ENCODE measurements at places on chromosomes 13 and 19.

GRCh38 chr13:40428354-40428753 is 238.1 kb downstream of the FOXO1 start:
- no peak for DNase-seq

DNA sequence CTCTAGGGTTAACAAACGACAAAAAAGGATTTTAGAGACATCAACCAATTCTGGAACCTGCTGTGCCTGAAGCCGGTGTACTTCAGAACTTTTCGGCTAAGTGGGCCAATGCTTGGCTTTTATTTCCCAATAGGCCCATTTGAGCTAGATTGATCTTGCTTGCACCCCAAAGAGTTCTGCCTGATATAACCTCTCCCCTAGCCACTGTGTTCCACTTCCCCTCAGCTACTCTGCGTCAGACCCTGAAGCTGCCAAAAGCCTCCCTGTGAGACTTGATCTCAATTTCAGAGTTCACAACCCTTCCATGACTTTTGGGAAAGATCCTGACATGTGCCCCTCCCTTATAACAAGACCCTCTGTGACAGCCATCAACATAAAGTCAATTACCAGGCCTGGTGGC is 5.6 kb upstream of the SIGLEC14 start:
- DNase-seq = no peak

DNA sequence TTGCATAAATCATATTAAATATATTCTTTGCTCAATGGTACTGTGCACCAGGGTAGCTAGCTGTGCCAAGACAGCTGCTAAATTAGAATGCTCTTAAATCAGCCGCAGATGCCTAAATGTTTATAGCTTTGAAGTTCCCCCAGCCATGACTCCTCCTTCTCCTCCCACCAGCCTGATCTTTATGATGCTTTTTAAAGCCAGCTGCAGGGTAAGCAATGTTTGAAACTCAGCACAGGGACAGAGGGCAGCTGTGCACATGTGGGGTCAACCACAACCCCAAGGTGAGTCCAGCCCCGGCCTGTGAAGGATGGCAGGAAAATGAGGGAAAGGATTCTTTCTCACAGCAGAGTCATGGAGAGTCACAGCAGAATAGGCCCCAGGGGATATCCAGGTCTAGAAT is 635.7 kb downstream of the UQCRFS1 start:
- DNase-seq = no peak

- no peak for DNase-seq
Measured at GRCh38 chr19:30070968-30071632, 129.1 kb downstream of the URI1 start.

GRCh38 chr19:13077240-13077639 is 25.4 kb downstream of the LYL1 start:
- DNase-seq = no peak

GRCh38 chr13:36706755-36707154 is 32.9 kb downstream of the SERTM1 start:
- no peak for DNase-seq

DNA sequence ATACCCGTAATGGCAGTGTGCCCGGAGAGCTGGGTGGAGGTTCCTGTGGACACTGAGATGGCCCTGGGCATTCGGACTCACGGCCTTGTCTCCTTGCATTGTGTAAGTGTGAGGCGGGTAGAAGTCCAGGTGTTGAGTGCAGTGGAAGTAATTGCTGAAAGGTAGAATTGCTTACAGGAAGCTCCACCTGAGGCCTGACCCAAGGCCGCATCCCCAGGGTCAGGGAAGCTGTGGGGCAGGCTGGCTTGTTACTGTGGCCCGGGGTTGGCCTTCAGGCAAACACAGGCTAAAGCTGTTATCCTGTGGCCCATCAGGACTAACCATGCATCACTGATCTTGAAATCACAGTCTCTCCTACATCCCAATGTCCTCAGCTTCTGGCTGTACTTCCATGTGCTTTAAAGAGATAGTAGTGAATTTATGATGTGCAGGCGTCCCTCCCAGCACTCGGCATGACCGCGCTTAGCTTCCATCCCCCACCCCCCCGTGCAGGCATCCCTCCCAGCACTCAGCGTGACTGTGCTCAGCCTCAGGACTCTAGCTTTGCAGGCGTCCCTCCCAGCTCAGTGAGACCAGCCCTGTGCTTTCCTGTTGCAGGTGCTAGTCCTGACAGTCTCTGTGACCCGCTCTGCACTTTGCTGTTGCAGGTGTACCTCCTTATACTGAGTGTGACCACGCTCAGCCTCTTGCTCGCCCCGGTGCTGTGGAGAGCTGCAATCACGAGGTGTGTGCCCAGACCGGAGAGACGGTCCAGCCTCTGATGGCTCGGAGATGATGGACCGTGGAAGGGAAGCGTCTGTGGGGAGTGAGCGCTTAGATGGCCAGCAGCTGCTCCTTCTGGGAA is 35.6 kb upstream of the TFDP1 start:
- peak; percentile 81 for DNase-seq

- DNase-seq = no peak
Measured at GRCh38 chr13:61123538-61124289, 291.9 kb downstream of the PCDH20 start.

DNA sequence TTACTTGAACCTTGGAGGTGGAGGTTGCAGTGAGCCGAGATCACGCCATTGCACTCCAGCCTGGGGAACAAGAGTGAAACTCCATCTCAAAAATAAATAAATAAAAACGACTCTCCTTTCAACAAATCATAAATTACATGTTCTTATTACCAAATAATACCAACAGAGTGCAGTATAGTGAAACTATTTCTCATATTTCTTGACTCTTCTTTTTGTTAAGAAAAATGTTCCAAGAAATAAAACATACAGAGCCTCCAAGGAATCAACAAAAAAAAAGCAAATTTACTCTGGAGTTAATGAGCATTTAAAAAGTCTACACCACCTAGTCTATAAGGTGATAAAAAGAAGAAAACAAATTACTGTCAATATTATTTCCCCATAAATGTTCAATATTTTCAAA is 188.8 kb downstream of the KLF12 start:
- DNase-seq = no peak

DNA sequence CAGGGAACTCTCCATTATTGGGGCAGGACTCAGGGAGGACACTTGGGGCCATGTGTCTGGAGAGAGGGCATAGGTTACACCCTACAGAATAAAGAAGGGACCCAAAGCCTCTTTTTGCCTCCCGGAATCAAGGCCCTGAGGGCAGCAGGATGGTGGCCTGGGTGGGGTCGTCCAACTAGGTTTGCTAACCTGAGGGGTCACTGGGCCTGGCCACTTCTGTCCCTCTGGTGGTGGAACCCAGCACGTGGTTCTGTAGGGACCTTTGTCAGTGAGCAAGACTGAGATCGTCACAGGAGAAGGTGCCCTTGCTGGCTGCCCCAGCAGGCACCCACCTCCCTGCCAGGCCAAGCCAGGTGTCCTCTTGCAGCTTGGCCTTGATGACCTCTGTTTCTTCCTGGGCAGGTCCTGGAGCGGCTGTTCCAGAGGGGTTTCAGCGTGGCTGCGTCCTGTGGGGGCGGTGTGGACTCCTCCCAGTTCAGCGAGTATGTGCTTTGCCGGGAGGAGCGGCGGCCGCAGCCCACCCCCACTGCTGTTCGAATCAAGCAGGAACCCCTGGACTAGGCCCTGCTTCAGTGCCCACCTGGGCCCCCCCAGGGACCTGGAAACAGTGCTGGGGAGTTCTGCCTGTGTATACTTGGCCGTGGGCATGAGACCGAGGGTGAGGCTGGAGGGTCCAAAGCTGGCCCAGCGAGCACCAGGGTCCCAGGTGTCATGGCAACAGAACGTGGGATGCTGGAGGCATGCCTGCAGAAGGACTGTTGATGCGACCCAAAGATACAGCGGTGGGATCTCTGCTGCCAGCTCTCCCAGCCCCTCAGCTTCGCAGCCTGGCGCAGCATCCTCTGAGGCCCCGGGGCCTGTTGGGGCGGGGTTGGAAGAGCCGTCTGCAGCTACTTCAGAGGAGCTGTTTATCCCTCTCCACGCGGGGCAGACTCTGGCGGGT is 16.0 kb downstream of the KCTD15 start:
- DNase-seq = no peak

DNA sequence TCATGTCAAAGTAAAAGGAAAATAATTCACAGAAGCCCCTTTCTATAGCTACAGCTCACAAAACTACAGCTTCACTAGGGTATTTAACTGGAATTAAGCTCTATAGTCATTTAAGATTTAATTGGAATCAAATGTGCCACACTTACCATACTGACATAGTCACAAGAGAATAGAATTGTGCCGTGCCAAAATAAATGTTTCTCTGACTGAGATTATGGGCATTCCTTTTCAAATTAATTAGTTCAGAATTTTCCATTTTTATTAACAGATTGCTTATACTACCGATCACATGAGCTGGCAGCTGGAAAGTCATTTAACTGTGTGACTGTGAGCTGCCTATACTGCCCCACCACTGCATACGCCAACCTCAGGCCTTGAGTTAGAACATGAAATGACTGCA is 108.4 kb downstream of the LHFPL6 start:
- DNase-seq = no peak

- DNase-seq = no peak
Measured at GRCh38 chr19:2483484-2484151, 7.7 kb downstream of the GADD45B start.

GRCh38 chr13:48615049-48615448 is 38.7 kb upstream of the CYSLTR2 start:
- no peak for DNase-seq

DNA sequence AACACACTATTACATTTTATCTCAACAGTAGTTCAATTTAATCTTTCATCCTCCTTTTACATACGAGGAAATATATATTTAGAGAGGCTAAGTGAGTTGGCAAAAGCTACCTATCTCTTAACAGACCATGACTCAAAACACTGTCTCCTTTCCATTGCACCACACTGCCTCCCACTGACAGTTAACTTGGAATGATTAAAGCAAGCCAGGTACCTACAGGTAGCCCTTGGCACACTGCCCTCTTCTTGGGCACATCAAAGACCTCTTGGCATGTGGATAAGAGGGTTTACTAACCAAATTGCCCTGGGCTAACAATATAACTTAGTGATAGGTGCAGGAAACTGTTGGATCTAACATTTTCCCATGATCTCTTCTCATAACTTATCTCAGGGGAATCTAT is 1.8 kb downstream of the ABHD13 start:
- no peak for DNase-seq

- no peak for DNase-seq
Measured at GRCh38 chr13:33411312-33411711, 125.8 kb upstream of the STARD13 start.

GRCh38 chr13:111093634-111094033 is 21.5 kb upstream of the ARHGEF7 start:
- DNase-seq = no peak

- DNase-seq = no peak
Measured at GRCh38 chr19:54373781-54374631, 9.3 kb upstream of the LAIR1 start.

DNA sequence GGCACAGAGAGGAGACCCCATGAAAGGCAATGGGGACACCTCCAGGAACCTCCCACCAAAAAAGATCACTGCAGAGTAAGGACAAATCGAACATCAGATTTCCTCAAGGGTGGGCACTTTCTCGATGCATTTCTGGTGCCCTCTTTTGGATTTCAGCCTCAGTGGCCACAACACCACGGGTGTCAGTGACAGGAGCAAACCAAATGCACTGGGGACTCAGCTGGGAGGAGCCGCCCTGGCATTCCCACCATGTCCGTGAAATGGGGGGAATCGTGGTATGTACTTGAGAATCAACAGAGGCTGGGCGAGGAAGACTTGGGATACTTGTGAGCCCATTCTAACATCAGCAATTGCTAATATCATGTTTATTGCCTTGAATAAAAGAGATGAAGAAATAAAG is 16.3 kb downstream of the FAM187B start:
- DNase-seq = no peak

- DNase-seq = no peak
Measured at GRCh38 chr19:20863176-20863575, 59.9 kb upstream of the ZNF85 start.

GRCh38 chr19:29836409-29836825 is 24.6 kb downstream of the CCNE1 start:
- DNase-seq = no peak

DNA sequence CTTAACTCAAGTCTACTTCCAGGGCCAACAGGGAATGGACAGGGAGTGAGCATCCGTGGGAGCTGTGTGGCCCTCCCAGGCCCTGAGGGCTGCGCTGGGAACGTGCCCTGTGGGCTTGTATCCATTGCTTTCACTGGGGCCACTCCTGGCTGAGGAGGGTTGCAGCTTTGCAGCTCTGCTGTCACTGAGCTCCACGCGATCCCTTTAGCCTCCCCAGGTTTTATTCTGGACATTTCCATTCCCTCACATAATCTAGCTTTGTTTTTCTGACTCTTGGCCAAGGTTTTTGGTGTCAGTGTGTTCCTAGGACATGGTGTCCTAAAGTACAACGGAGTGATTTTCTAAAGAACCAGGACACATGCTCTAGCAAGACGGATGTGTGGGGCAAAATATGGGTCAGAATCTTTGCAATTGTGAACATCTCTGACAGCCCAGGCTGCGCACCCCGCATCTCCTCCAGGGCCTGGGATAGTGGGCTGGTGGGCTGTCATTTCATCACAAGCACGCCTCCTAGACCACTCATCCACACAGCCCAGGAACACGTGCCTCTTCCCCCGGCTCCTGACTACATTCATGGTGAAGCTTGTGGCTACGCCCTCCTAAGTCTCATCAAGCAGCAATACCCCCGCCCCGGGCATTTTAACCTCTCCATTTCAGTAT is 28.0 kb downstream of the GGACT start:
- no peak for DNase-seq

GRCh38 chr19:315811-316210 is 24.6 kb upstream of the PLPP2 start:
- no peak for DNase-seq

- DNase-seq = no peak
Measured at GRCh38 chr19:11887611-11888531, at the start of gene ZNF69. Gene ZNF69 (plus strand): TSS chr19:11887782. CDS start chr19:11887924, 142 bp downstream.

- DNase-seq = no peak
Measured at GRCh38 chr13:112859128-112859816, 109.7 kb upstream of the MCF2L start.
